ENCODE measurements at places on chromosomes 12 and 14.

DNA sequence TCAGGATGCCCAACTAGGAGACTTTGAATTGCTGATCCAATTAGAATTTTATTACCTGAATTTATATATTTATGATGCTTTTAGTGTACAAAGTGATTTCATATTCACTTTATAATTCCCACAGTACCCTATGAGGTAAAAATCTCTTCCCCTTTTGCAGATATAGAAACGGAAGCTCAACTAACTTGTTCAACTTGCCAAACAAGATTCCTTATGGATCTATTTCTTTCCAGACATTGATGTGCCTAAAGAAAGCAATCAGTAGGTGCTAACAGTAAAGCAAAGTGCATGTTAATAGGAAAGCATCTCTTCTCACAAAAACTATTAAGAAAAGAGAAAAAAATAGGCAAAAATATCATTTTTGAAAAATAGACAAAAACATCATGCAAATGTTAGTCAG, 65.9 kb upstream of the PPP1R12A start:
- DNase-seq: no peak

GRCh38 chr14:40983604-40984003, 623.1 kb upstream of the LRFN5 start:
- DNase-seq: no peak

- no peak for DNase-seq
These were observed 7.5 kb downstream of the PTGR2 start for GRCh38 chr14:73859145-73859544.

DNA sequence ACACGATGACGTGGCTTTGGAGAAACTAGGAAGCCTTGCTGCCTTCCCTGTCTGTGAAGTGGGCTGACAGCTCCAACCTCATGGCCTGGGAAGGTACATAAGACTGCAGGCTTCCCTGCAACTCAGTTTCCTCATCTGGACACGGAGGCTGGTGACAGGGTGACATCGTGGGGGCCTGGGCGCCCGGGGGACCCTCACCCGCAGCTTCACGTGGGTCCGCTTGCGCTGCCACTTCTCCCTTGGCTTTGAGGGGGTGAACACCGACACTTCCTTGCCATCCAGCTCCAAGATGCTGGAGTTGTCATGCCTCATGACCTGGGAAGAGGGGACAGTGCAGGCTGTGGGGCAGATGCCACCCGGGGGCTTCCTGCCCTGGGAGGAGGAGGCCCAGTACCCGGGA, 7.6 kb downstream of the ARL6IP4 start:
- DNase-seq: no peak

- no peak for DNase-seq
These were observed 31.8 kb upstream of the MIS18BP1 start for GRCh38 chr14:45284802-45285201.

- no peak for DNase-seq
These were observed 450.9 kb upstream of the RPL10L start for GRCh38 chr14:47102472-47102871.

DNA sequence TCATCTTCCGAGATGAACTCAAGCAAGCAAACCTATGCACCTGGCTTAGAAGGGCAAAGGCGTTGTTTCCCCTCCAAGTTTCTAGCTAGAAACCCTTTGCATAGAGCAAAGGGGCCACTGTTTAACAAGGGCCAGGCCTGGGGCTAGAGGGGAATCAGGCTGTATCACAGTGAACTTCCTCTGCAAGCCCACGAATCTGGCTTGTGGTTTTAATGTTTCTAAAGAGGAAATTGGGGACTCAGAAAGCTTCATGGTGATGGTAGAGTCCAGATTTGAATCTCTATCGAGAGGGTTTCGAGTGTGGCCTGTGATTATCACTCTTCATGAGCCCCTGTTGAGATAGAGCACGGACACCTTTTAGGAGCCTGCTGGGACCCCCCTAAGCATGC, 189.9 kb downstream of the VRK1 start:
- no peak for DNase-seq

DNA sequence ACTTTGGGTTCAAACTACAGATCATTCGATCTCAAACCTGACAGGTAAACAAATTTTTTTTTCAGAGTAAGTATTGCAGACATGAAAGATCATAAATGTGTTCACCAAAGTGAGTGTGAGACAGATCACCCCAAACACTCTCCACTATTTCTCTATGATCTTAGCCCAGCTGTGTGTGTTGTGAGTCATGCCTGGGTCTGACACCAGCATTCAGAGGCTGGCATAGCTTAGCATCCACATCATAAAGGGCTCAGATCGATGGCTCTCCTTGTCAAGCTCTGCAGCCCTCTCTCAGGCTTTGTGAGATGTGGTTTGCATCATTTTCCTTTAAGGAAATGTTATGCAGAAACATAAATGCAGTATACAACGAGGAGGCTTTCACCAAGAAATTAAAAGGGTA, 164.9 kb downstream of the ETV6 start:
- DNase-seq: peak; percentile 16

GRCh38 chr12:33044447-33044846, 147.9 kb upstream of the PKP2 start:
- no peak for DNase-seq

- DNase-seq: no peak
These were observed 417.3 kb downstream of the SNAPC1 start for GRCh38 chr14:62179367-62180018.

- peak; percentile 46 for DNase-seq
These were observed 391.2 kb downstream of the RAD51B start for GRCh38 chr14:68210729-68211299.

GRCh38 chr14:100654025-100654813, 67.0 kb upstream of the BEGAIN start:
- no peak for DNase-seq

GRCh38 chr14:61720294-61720661, 25.0 kb downstream of the HIF1A start:
- DNase-seq: no peak

GRCh38 chr12:24996102-24996797, 47.3 kb upstream of the BCAT1 start:
- DNase-seq: no peak

GRCh38 chr12:120141336-120141735, 24.8 kb upstream of the RAB35 start:
- DNase-seq: no peak

GRCh38 chr12:117622741-117623140, 261.3 kb upstream of the NOS1 start:
- no peak for DNase-seq

GRCh38 chr12:93772003-93772700, 95.0 kb downstream of the CRADD start:
- no peak for DNase-seq

- DNase-seq: no peak
These were observed 16.6 kb downstream of the LRTM2 start for GRCh38 chr12:1836854-1837421.

DNA sequence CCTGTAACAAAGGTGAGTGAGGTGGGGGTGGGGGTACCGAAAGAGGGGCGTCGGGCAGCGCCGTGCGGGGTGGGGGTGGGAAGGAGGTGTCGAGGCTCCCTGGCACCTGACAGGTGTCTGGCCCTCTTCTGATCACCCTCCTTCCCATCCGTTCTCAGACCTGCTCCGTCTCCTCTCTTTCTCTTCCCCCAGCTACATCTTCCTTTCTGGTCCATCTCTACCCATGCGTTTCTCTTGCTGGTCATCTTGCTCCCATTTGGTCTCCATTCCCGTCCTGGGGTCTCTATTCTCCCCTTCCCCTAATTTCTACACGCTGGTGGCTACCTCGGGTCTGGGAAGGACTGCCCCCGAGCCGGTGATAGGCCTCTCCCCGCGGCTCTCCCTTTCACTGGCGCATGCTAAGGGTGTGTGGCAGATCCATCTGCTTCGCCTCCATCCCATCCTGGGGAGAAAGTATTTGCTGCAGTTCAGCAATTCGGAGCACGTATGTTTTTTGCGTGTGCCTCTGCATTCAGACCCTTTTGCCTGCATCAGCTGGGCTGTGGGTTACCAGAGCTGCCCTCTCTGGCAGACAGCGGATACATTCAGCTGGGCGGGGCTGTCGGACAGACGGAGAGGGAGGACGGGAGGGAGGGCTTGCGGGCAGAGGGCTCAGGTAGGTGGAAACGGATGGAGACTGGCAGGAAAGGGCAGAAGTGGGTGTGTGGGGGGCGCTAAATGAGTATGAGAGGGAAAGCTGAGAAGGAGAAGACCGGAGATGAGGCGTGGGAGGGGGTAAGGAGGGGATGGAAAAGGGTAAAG, 730 bp downstream of the CLSTN3 start:
- peak; percentile 33 for DNase-seq

GRCh38 chr14:100677554-100678468, 48.9 kb upstream of the DLK1 start:
- DNase-seq: no peak

DNA sequence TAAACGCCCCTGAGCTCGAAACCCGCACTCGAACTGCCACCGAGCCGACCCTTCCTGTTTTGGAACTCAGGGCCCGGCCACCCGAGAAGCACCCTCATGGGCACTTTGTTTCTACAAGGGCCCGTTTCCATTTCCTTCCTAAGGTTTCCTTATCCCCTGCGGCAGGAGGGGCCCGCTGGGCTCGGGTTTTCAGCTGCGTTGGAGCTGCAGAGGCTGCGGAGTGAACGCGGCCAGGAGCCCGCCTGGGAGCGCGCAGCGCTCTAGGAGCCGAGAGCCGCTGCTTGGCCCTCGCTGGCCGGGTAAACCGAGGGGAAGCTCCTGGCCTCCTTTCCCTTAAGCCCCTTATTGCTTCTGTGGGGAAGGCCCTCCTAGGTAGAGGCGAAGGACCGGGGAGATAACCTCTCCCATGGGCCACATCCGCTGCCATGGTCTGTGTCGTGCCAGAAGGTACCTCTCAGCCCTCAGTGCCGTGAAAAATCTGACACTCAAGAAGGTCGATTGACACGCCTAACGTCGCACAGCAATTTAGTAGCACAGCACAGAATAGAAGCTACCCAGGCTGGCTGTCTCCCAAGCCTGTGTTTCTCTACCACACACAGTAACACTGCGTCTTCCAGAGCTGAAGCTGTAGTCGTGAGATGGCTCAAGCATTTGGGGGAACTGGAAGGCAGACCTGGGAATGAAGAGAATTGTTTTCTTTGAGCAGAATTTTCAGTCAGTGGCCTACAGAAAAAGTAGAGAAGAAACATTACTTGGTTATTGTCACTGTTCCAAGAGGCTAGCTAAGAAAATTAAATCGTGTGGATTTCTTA, 12.9 kb upstream of the CALM1 start:
- DNase-seq: peak; percentile 56

DNA sequence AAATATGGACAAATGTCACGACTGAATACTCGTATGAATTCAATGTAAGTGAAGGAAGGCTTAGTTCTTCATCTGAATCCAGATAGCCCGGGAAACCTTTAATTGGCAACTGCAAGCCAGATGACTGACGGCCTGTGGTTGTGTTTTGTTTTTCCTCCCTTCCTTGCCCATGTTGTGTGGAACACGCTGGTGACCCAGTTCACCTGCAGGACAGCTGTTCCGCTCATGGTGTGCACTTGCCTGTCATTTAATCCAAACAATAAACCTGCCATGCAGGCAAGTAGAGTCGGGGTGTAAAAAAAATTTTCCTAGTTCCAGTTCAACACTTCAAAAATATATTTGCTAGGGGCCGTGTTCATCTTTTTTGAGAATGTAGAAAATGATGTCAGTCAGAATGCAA, 88.0 kb downstream of the TMEM132D start:
- no peak for DNase-seq

- DNase-seq: no peak
These were observed 144.6 kb downstream of the RAD51B start for GRCh38 chr14:67963960-67964812.

- no peak for DNase-seq
These were observed 25.5 kb downstream of the GCH1 start for GRCh38 chr14:54877015-54877702.

- no peak for DNase-seq
These were observed 14.6 kb upstream of the DNAL1 start for GRCh38 chr14:73630009-73630780.

GRCh38 chr12:67891596-67891995, 97.7 kb upstream of the IFNG-AS1 start:
- DNase-seq: no peak

DNA sequence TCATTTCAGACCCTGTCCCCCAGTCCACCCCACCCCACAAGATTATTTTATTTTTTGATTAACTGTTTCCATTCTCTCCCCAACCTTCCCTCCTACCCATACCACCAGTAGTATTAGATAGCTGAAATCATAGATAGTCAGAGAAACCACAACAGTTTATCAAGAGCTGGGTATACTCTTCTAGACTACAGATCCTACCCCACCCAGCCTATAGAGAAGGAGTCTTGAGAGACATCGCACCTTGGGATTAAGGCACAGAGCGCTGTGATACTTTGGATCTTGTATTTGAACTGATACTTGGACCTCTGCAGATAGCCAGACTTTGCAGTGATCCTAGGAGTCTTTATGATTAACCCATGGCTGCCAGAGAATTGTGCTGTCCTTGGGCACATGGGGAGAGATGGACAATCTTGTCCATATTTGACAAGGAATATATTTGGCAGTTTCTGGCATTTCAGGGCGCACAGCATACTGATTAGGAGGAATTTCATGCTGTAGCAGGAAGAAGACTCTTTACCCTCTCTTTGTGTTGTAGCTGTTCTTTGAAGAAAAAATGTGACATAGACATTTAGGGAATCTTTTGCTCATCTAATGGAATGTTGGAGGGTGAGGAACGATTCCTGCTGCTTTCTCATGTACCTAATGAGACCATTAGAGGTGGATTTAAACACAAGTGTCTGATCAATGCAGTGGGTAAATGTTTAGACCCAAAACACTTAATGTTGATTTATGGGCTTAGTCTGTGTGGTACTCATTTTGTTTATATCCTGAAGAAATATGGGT, 982 bp downstream of the RBMS2 start:
- no peak for DNase-seq

DNA sequence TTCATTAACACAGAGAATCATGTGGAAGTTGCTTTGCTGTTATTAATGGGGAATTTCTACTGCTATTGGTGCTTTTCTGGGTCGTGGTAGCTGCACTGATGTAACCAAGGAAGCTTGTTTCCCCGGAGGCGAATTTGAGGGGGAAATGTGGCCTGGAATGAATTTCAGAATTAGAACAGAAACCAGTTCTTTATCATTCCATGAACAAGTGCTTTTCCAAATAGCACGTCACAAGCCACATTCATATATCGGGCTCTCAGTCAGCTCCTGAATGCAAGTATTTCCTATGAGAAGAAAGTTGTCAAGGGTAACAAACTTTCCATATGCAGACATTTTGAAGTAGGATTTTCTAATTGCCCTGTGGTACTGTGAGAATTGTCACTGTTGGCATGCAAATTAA, 1353.2 kb downstream of the AACS start:
- no peak for DNase-seq

- no peak for DNase-seq
These were observed 29.8 kb downstream of the CALM1 start for GRCh38 chr14:90426663-90427062.
